ENCODE measurements at places on chromosomes 11 and 22. TPM values are rescaled to one million over a fixed set of nuclear protein-coding genes. Genes with fewer than 3 reads are reported as not detected.

DNA sequence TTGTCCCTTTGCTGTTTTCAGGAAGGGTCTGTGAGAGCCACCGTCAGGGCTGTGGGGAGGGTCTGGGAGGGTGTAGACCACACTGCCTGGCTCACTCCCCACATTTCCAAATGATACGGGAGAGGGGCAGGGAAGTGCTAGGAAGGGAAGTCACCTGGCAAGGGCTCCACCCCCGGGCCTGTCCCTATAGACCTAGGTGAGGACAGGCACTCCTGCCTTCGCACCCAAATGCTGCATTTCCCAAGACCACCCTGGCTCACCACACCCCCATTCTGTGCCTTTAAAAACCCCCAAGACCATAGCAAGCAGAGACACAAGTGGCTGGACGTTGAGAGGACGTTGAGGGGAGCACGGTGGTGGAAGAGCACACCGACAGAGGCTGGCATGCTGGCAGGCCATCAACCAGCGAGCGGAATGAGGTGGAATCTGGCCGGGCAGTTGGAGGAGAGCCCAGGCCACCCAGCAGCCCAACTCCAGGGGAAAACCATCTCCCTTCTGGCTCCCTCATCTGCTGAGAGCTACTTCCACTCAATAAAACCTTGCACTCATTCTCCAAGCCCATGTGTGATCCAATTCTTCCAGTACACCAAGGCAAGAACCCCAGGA, 45.7 kb downstream of the GNB1L start:
- no peak for DNase-seq

DNA sequence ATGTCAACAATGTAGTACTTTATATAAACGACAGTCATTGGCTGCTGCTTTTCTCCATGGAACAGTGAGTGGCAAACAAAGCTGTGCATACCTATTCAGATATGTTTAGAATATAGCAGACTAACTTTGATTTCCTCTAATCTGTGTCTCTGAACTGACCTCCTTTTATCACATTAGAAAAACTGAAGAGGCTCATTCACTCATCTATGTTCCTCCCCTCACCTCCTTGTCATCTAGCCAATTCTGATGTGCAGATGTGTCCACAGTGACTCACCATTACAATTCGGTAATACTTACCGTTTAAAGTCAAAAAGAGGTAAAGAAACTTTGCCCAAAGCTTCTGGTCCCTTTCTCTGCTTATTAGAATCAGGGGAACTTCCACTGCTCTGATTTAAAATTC, 51.5 kb upstream of the RPS13 start:
- no peak for DNase-seq

DNA sequence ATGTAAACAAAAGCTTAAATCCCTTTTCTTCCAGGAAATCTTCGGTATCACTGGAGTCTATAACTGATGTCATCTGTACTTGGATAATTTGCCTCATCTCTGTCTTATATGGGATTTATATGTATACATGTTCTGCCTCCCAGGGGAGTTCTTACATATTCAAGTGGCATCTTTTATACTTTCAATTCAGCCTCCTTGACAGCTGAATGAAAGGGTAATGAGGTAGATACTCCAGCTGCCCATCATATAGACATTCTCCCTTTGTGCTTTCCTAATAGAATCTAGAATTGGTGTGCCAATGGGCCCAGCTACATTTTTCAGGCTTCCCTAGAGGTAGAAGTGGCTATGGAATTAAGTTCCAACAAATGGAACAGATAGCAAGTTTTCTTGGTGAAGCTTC, 223.8 kb downstream of the LRRC4C start:
- no peak for DNase-seq

GRCh38 chr11:61588728-61589191, 7.9 kb upstream of the SYT7 start:
- no peak for DNase-seq

GRCh38 chr22:29393019-29393608, 4.7 kb upstream of the AP1B1 start:
- no peak for DNase-seq

DNA sequence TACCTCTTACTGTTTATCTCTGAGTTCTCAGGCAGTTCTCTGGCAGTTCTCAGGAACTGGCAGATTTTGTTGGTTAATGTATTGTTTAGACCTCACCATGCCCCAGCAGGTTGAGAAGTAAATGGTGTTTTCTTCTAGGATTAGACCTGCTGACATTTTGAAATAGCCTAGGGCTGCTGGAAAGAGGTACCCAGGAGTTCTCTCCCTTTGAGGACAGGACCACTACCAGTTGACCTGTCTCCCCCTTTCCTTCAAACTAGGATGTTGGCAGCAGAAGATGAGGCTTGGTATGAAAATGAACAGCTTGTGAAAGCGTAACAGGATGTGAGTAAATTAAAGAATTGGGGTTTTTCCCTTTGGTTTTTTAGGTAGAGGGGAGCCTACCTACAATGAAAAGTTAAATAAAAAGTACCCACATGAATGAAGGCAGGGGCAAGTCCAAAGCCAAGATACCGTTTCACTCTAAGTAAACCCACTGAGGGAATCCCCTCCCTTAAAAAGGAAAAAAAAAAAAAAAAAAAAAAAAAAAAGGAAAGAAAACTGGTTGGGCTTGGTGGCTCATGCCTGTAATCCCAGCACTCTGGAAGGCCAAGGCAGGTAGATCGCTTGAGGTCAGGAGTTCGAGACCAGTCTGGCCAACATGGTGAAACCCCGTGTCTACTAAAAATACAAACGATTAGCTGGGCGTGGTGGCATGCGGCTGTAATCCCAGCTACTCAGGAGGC, 96.2 kb downstream of the PDHX start:
- DNase-seq: peak; percentile 23

DNA sequence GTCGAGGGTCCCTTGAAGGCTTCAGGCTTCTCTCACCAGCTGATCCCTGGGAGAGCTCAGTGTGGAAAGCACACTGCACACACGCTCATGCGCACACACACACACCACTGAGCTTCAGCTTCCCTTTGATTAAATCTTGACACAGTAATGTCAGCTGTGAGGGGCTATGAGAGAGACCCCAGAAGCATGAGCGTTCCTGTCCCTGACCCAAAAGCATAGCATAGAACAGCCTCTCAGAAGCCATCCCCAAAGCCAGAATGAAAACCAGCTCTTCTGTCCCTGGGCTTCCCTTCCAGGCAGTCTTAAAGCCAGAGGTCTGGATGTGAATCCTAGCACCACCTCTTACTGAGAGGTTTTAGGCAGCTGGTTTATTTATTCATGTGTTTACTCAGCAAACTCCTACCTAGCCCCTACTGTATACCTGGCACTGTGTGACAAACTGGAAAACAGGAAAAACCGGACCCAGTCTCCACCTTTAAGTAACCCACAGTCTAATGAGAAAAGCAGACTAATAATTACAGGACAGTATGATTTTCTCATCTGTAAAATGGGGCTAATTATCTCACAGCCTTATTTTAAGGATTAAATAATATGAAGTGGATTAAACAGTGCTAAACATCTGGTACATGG, 15.9 kb downstream of the GALNT18 start:
- no peak for DNase-seq

DNA sequence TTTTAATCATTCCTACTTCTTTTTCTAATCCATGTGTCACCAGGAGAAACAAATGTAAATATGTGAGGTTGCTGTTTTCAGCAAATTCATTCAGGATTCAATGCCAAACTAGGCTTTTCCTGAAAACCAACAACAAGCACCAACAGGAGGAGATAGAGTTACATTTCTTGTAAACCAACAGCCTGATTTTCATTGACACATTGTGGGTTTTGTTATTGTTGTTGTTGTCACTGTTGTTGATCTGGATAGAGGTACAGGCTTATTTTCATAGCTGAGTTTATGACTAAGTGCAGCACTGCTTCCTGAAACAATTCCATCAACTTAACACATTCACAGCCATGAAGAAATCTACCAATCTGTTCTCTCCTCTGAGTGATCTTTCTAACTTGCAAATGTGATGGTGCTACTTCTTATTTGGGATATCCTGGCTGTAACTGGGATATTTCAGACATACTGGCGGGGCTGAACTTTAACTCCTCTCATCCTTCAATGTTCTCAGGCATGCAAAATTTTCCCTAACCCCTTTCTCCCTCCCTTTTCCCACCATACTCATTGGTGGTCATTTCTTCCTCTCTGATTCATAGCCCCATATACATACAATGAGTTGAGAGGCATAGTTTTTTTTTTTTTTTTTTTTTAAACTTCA, 65.5 kb downstream of the ME3 start:
- no peak for DNase-seq

- DNase-seq: no peak
Measured at GRCh38 chr22:34588871-34589545, 476.9 kb upstream of the ISX start.

GRCh38 chr11:108218455-108218854, 4.0 kb downstream of the NPAT start:
- DNase-seq: no peak

The CEND1 gene
- not detected for total RNA-seq

- no peak for DNase-seq
Measured at GRCh38 chr11:95296621-95297025, 65.6 kb upstream of the SESN3 start.

The GLB1L2 gene
- total RNA-seq: 0.73 TPM

The STK33 gene
- total RNA-seq: 0.62 TPM

DNA sequence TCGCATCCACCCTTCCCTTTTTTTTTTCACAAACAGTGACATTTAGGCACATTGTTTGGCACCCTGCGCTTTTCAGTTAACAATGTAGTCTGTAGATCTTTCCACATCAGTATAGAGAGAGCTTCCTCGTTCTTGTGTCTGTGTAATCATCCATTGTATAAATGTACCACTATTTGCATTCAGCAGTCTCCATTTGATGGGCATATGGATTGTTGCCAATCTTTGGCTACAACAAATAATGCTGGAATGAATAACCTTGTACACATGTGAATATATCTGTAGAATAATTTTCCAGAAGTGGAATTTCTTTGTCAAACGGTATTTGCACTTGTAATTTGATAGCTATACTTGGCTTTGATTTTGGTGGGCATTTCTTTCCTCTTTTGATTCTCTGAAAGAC, 17.1 kb downstream of the MPEG1 start:
- DNase-seq: no peak

- DNase-seq: peak; percentile 86
Measured at GRCh38 chr11:57324886-57325734, at the start of gene TNKS1BP1. Gene TNKS1BP1 (minus strand): TSS chr11:57324952. CDS start chr11:57321885, 3,067 bp downstream.

The DKK3 gene
- 0.91 TPM for total RNA-seq

DNA sequence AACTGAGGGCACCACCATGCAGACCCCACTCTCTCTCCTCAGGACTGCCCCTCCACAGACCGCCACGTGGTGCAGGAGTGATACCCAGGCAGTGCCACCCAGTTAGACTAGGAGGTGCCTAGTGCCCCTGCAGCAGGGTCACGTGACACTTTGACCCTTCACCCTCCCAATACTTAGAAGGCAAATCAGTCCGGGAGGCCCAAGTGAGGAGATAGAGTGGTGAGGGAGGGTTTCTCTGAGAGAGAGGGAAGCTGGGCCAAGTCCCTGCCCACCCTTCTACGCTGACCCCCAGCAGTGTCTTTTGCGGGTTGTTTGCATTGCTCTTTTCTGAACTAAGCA, 84.6 kb downstream of the BUD13 start:
- no peak for DNase-seq

DNA sequence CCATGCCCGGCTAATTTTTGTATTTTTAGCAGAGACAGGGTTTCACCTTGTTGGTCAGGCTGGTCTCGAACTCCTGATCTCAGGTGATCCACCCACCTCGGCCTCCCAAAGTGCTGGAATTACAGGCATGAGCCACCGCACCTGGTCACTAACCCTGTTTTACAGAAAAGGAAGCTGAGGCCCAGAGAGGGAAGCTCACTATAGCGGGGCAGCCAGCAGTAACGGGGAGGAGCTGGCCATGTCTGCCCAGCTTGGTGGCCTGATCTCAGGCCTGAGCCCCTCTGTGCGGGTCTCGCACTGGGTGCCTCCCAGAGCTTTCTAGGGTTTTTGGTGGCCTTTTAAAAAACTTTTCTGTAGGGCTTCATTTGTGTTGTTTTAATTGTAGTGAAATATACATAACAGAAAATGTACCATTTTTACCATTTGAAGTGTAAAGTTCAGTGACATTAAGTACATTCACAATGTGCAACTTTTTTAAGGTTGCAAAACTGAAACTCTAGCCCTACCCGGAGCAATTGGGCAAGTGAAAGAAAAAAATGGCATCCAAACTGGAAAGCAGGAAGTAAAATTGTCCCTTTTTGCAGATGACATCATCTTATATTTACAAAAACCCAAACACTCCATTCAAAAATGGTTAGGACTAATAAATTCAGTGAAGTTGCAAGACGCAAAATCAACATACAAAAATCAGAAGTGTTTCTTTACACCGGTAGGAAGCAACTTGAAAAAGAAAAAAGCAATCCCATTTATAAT, 14.5 kb upstream of the CYTH4 start:
- DNase-seq: no peak

DNA sequence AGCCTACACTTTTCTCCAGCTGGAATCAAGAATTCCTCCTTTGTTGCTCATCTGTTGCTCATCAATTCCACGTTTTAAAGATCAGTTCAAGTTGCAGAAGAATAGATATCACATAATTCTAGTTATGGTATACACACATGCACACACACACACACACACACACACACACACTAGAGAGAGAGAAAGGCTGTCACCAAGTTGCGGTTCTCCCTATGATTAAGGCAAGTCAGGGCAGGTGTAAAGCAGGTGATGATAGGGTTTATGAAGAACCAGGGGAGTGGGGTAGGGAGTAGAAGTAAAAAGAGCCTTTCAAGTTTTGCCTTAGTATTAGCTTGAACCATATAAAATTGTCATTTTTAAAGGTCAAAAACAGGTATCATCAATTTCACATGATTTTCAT, 31.7 kb upstream of the TMPRSS4 start:
- DNase-seq: no peak

The TSG101 gene
- 15.9 TPM for total RNA-seq

Data from T-helper 17 cell (primary cell).